ENCODE measurements at places on chromosomes 6 and 20.

GRCh38 chr20:36384022-36384619 is 78.0 kb downstream of the DLGAP4 start:
- peak; percentile 46 for DNase-seq

- DNase-seq: no peak
Measured at GRCh38 chr6:43986177-43986825, 141.0 kb downstream of the MRPL14 start.

DNA sequence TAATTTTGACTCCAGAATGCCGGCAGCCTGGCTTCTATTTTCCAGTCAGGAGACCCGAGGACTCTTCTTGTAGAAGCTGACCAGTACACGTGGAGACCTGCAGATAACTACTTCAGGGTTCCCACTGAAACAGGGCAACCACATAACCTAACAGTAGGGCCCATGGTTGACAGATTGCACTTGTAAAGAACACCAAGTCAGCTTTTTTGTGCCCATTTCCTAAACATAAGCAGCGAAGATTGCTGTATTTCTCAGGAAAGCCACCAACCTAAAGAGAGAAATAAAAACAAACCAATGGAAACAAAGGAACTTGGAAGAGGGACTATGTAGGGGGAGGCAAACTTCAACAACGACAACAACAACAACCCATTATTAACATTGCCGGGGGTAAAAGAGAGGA is 50.1 kb upstream of the EDN3 start:
- DNase-seq: no peak

GRCh38 chr20:32539026-32539816 is 45.9 kb downstream of the NOL4L start:
- no peak for DNase-seq

- DNase-seq: no peak
Measured at GRCh38 chr6:83221276-83221675, 28.1 kb downstream of the RWDD2A start.

DNA sequence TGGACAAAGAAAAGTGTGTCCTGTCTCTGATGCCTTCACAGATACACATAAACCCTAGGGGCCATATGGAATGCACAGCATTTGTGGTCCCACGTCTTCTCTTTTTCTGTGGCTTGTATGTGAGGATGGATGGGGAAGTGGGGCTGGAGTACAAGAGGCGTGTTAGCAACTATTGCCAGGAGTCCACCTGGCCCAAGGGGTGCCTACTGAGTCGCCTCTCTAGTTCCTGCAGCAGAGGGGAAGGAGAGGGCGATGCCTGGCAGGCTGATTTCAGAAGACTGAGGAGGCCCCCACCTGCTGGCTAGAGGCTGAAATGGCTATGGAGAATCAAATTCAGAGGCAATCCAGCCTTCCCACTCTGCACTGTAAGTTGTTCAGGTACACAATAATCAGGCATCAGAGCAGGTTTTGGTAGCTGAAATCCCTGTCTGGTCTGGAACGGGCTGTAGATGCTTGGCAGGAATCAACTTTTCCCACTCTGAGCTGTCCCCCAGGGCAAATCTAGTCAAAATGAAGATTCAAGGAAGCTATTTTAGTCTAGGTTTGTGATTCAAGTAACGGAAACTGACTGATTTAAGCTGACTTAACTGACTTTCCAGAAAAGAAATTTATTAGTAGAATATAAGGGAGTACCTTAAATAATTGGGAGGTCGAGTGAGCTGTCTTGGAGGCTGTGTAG is 14.9 kb upstream of the PPARD start:
- DNase-seq: peak; percentile 54

DNA sequence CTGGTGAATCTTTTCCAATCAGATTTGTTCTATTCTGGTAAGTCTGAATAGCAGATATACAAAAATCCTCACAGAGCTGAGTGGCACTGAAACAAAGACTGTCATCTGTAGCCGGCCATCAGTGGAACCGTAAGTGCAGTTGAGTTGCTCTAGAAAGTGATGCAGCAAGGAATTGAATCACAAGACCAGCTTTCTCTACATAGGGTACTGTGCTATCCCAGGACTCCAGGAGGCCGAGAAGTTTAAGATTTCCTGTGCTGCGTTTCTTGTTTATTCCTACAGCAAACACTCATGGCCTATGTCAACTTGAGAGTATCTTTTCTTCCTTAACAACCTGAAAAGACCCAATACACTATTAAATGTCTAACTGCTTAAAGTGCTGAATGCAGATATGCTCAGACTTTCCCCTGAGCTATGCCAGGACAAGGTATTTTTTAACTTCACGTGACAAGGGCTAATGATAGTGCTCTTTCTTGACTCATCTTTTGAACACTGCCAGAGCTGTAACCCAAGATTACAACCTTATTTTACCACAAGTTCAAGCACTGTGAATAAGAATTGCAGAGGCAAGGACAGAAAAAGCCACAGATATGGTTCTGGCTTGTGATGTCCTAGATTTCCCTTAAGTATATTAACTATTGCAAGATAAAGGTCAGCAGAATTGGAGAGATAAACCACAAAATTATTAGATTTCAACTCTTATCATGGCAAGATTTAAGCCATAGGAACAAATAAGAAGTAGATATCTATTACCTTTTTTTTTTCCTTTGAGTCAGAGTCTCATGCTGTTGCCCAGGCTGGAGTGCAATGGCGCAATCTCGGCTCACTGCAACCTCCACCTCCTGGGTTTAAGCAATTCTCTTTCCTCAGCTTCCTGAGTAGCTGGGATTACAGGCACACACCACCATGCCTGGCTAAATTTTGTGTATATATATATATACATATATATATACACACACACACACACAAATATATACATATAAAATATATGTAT is 71.6 kb downstream of the GJA1 start:
- DNase-seq: peak; percentile 42

DNA sequence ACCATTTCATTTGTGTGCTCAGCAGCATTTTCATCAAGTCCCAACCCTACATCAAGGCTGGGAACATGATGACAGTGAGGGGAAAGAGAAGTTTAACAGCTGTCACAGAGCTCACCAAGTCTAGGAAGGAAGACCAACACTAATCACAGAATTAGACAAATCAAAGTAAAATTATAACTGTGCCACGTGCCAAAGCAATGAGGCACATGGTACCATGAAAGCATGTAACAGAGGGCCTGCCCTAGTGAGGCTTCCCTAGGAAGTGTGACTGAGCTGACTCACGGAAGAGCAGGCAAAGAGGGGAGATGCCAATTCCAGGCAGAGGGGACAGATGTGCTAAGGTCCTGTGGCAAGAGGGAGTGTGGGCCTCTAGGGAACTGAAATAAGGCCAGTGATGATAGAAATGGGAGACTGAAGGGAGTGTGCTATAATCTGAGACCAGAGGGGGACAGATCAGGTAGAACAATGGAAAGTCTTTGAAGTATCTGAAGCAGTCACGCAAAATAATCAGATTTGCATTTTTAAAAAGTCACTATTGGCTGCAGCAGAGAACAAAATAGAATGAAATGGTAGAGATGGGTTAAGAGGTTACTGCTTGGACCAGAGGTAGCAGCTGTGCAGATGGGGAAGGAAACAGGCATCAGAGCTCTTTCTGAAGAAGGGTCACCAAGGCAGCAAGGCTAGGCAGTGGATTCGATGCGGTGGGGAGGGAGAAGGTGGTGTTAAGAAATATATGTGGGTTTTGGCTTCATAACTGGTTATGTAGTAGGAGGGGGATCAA is 86.8 kb downstream of the GPR6 start:
- no peak for DNase-seq

DNA sequence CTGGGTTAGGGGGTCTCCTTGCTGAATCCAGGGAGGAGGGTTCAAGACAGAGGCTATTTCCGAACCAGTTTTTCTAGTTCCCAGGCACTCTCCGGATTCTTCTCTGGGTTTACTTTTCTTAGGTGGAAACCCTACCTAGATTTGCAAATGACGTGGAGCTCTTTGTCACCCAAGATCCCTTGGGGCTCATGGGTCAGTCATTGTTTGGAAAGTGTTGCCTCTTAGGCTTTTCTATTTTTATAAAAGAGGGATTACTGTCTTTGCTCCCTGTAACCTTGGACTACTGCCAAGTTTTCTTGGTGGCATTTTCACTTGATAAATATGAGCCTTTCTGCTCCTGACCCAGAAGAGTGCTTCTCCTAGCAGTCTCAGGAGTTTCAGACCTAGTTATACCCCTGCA is 33.6 kb downstream of the FAM209B start:
- DNase-seq: no peak

DNA sequence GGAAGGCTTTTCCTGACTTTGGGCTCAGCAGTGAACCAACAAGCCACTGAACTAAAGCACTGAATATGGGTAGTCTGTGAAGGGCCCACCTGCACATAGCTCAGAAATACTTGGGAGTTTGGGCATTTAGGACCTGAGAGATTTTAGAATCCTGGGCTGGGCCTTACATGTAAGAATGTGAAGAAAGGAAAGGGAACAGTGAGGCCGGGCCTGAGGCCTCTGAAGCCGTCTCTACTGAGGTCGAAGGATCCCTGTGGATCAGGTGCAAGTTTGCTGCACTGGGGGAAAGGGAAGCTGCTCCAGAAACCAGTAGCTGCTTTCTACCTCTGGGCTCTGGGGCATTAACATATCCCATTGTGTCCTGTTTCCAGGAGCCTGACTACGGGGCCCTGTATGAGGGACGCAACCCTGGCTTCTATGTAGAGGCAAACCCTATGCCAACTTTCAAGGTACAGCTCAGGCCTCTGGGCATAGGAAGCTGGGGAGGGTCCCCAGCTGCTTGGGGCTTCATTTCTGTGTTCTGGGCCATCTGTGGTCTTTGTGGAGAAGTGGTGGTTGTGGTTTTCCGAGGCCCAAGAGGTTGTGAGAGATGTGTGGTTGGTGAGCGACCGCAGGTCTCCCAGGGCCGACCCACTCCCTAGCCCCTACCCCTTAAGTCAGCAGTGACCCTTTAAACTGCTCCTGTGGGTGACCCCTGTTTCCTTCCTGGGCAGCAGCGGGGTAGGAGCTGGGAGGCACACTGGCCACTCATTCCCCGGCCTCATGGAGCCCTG is 30.3 kb downstream of the PLCG1 start:
- no peak for DNase-seq

DNA sequence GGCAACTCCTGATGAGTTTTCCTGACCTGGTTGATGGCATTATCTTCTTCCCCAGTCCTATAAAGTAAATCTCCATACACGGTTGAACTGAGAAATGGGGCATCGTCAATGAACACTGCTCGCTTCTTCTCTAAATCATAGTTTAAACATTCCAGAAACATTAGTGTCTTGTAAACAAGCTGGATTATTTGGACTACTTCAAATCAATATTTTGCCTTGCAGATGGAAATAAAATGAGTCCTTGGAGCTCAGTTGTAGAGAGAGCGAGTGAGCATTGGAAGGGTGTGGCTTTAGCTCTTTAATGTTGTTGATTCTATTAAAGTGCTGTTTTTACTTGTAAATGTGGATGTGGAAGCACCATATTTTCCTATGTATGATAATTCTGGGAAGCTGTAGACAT is 18.4 kb downstream of the C6orf89 start:
- DNase-seq: no peak

GRCh38 chr20:42097741-42098140 is 479.6 kb upstream of the CHD6 start:
- no peak for DNase-seq

DNA sequence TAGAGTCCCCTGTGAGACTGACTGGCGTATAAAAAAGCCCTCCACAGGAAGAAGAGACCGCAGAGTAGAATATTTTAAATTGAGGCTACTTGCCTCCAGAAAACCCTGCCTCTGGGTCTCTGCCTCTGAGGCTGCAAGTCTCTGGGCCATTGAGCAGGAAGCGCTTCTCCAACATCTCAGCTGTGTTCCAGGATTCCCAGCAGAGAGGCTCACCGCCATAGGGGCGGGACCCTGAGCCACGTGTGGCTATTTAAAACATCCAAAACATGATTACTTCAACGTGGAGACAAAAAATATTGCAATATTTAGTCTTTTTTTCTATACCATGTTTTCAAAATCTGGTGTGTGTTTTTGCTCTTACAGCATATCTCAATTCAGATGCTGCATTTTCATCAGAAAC is 59.4 kb downstream of the GNAS-AS1 start:
- no peak for DNase-seq
